ENCODE measurements at places on chromosomes 2 and 18.

- no peak for DNase-seq
Observed at GRCh38 chr2:15728245-15728938, 136.7 kb downstream of the DDX1 start.

DNA sequence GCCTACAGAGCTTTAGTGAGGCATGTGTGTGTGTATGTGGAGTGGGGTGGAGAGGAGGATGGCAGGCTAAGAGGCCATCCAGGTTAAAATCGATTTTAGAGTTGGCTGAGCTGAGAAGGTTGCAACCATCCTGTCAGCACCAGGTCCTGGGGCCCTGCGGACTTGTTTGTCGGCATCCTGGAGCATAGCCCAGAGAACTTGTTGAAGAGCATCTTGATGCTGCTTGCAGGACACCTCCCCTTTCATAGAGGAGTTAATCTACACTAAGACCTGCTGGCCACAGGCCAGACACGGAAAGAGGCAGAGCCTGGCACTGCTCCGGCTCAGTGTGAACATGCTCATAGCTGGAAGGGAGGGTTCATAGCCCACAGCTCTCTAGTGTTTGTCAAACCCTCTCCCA is 72.1 kb upstream of the RGPD5 start:
- no peak for DNase-seq

DNA sequence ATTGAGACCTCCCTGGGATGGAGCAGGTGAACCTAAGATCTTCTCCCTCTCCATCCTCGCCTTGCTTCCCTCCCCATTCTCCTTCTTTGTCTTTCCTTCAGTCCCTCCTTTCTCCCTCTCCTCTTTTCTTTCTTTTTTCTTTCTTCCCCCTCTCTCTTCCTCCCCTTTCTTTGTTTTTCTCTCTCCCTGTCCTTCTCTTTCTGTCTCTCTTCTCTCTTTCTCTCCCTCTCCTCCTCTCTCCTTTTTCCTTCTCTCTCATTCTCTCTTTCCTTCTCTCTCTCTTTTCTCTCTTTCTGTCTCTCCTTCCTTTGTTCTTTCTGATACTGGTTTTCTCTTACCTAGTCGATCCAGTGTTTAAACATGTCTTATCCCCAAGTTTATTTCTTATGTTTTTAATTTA is 10.7 kb downstream of the MREG start:
- DNase-seq, result no peak

DNA sequence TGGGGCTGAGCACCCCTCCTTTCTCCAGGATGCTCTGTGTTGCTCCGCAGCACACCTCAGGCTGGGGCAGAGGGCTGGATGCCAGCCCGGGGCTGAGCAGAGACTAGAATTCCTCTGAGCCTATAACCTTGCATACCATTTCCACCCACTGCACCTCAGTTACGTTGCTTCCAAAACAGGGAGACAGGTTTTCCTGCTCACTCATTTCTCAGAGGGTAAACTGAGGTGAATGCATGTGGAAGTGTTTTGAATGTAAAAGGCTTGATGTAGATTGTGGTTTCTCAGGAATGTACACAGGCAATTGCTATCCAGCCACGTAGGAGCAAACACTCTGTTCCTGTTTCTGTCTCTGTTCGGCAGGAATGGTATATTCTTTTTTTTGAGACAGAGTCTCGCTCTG is 45.3 kb downstream of the EDAR start:
- no peak for DNase-seq

Data from activated T-helper 9 cell treated with anti-CD3 and anti-CD28 coated beads, Interleukin-2, amount 50 U/mL, for 16 hours (primary cell).